ENCODE measurements at places on chromosomes 7 and 10. TPM values are rescaled to one million over a fixed set of nuclear protein-coding genes. Genes with fewer than 3 reads are reported as not detected.

- no peak overlapping the region for H3K4me3 ChIP-seq
- no peaks in the 10 kb centered on the region for H3K27me3 ChIP-seq
- H3K36me3 ChIP-seq = no peaks in the 10 kb centered on the region
- H3K27ac ChIP-seq = no peak overlapping the region
Measured at GRCh38 chr10:75845176-75845947, 413.9 kb downstream of the LRMDA start.

GRCh38 chr7:26709210-26709990 is 155.0 kb downstream of the SKAP2 start:
- no peak overlapping the region for H3K4me3 ChIP-seq
- H3K36me3 ChIP-seq = no peaks in the 10 kb centered on the region
- H3K4me1 ChIP-seq = no peaks in the 10 kb centered on the region
- no peak overlapping the region for H3K27ac ChIP-seq
- DNase-seq = no peak

DNA sequence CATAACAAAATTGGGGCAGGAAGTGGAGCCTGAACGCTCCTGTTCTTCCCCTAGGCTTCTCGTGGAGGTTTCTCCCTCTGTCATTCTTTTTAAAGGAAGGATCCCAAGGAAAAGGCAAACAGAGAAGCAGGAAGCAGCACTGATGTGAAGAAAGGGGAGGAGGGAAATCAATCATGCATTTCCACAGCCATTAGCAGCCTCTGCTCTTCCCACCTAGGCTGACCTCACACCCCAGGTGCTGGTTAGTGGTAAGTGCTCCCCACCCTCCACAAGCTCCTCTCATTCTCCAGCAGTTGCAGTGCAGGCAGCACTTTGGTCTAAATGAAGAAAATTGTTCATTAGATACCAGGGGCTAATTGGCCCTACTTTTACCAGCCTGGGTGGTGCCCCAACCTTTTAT is 2.6 kb downstream of the CRHR2 start:
- no peak for DNase-seq
- no peaks in the 10 kb centered on the region for H3K36me3 ChIP-seq
- peaks cover 58% of the 10 kb centered on the region for H3K27me3 ChIP-seq
- no peak overlapping the region for H3K4me3 ChIP-seq
- no peaks in the 10 kb centered on the region for H3K4me1 ChIP-seq

- DNase-seq = no peak
- no peaks in the 10 kb centered on the region for H3K4me1 ChIP-seq
- H3K36me3 ChIP-seq = no peaks in the 10 kb centered on the region
- H3K27ac ChIP-seq = no peak overlapping the region
- H3K27me3 ChIP-seq = peaks cover 13% of the 10 kb centered on the region
- no peak overlapping the region for H3K4me3 ChIP-seq
Measured at GRCh38 chr7:936386-937054, 18.0 kb downstream of the ADAP1 start.

DNA sequence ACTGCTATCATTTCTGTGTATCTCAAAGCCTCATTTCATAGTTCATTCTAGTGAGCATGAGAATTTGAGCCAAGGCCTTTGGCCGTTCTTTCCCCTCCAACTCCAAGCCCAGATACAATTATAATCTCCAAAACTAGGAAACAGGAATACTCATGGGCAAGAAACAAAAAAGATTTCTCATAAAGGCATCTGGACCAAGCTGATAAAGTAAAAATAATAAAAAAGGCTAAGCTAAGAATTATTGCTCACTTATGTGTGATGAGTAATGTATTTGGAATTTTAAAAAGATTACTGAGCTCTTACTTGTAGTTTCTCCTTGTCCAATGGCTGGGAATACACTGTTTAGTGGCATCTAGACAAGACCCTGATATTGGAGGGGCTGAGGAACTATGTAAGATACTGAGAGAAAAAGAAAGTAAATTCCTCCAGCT is 196.4 kb upstream of the POM121L12 start:
- no peak overlapping the region for H3K4me3 ChIP-seq
- no peak for DNase-seq
- no peak overlapping the region for H3K27ac ChIP-seq
- H3K27me3 ChIP-seq = no peaks in the 10 kb centered on the region

DNA sequence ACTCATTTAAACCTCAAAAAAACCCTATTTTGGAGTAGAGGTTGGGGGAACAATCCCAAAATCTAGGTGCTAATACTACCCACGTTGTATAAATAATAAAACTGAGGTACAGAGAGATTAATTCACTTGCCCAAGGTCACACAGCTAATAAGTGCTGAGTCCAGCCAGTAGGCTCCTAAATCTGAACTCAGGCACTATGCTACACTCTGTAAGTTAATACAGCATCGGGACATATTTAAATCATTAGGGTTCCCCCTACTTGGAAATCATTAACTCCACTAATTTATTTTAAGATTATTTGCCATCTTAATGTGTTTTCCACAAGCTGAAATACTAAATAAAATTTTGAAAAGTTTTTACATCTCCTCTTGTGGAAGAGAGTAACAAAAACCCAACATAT is 24.2 kb downstream of the PIP4K2A start:
- DNase-seq = no peak
- H3K27ac ChIP-seq = no peak overlapping the region
- no peaks in the 10 kb centered on the region for H3K27me3 ChIP-seq
- H3K4me1 ChIP-seq = no peaks in the 10 kb centered on the region
- no peaks in the 10 kb centered on the region for H3K36me3 ChIP-seq
- no peak overlapping the region for H3K4me3 ChIP-seq

DNA sequence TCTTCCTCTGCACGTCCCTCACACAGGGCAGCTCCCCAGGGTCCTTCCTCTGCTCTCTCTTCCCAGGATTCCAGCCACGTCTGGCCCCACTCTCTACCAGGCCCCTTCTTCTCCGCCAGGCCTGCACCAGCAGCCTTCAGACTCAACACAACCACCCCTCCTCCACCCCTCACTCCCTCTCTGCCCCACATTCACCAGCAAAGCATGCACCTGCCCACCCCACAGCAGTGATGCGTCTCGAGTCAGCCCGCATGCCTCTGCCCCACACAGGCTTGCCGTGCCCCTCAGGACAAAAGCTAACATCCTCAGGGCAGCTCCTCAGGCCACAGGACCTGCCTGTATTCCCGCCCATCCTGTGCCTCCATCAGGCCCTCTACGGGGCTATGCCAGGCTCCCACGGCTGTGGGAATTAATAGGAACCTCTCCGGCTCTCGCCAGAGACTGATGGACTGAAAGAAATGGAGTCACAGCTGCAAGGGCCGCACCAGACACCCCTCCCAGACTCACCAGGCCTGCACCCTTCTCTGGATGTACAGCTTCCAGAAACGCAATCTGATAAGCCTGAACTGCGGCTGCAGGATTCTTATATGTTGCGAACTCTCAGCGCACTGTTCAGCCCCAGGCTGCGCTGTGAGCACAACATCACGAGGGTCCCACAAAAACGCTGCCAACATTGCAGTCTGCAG is 100.1 kb downstream of the CYTH3 start:
- peak; percentile 57 for DNase-seq
- no peaks in the 10 kb centered on the region for H3K36me3 ChIP-seq
- H3K27me3 ChIP-seq = no peaks in the 10 kb centered on the region
- H3K27ac ChIP-seq = peak overlapping the region; percentile 58
- H3K4me3 ChIP-seq = no peak overlapping the region
- no peaks in the 10 kb centered on the region for H3K4me1 ChIP-seq

DNA sequence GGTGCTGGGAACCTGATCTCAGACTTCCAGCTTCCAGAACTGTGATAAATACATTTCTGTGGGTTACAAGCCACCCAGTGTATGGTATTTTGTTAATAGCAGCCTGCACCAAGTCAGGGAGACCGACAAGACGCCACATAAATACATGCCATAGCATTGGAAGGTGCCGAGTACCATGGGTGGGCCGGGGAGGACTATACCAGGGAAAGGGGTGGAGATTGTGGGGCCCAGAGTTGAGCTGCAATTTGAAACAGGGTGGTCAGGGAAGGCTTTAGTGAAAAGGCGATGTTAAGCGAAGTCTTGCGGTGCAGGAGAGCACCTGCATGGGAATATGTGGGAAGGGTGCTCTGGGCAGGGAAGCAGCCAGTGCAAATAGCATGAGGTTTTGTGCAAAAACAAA is 88.9 kb upstream of the LRRC4 start:
- H3K4me1 ChIP-seq = no peaks in the 10 kb centered on the region
- no peak for DNase-seq
- no peak overlapping the region for H3K27ac ChIP-seq

DNA sequence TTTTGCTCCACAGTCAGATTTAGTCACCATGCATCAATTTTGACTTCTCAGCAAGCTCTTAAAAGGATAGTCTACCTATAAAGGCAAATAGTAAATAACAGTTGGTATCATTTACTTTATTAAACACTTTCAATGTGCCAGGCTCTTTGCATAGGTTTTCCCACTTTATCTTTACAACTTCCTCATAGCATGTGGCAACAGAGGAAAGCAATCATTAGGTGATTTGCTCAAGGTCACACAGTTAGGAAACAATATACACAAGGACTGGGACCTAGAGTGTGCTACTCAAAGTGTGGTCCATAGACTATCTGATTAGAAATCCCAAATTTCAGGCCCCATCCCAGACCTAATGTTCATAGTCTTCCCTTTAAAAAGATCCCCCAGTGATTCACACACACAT is 212.3 kb downstream of the MTERF1 start:
- no peaks in the 10 kb centered on the region for H3K4me1 ChIP-seq
- DNase-seq = no peak
- H3K27me3 ChIP-seq = no peaks in the 10 kb centered on the region

DNA sequence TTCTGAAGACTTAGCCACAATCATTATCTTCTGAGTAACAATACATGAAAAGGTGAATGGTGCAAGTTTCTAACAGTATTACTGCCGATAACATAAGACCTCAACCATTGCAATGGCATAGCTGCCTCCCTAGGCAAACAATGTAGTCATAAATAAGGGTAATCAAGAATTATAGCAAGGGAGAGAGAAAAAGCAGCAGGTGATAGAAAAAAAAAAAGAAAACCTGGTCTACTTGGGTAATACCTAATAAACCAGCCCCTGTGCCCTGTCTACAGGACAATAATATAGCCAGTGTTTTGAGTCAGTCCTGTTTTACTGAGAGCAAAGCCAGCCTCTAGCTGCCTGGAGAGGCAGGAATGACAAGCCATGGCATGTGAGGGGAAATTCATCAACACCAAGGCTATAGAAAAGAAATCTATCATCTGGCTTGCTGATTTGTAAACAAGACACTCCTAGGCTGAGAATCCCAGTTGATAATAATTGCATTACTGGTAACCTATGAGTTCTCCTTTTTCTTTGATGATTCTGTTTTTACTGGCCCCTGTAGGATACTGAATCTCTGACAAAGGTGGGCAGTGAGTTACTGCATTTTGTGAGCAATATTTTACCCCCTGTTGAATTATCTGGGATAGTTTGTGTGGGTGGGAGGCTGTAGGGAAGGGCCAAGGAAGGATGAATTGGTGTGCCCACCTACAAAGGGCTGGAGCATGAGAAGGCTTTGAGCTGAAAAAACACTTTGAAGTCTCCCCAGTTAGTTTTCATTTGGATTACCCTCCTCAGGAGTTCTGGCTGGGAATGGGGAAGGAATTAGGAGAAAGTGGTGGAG is 1.7 kb upstream of the WEE2 start:
- peaks cover 14% of the 10 kb centered on the region for H3K4me1 ChIP-seq
- no peak overlapping the region for H3K4me3 ChIP-seq
- no peak for DNase-seq

DNA sequence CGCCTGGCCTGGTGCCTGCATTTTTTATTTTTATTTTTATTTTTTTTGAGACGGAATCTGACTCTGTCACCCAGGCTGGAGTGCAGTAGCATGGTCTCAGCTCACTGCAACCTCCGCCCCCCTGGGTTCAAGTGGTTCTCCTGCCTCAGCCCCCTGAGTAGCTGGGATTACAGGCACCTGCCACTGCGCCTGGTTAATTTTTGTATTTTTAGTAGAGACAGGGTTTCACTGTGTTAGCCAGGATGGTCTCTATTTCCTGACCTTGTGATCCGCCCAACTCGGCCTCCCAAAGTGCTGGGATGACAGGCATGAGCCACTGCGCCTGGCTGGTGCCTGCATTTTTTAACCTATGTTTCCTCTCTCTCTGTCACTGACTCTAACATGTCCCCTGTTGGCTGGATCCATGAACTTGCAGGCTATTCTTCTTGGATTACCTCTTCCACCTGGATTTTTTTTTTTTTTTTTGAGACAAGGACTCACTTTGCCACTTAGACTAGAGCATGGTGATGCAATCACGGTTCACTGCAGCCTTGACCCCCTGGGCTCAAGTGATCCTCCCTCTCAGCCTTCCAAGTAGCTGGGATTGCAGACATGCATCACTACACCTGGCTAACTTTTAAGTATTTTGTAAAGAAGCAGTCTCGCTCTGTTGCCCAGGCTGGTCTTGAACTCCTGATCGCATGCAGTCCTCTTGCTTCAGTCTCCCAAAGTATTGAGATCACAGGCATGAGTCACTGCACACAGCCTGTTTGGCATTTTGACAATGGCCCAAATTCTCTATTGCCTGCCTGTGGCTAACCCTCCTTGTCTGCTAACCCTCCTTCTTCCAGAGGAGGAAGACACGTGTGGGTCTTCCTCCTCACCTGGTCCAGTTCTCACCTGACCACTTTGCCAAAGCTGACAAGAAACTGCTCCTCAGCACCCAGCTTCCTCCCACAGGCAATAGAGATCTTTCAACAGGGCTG is 23.0 kb upstream of the PRPF18 start:
- no peak overlapping the region for H3K27ac ChIP-seq
- no peaks in the 10 kb centered on the region for H3K4me1 ChIP-seq
- H3K27me3 ChIP-seq = no peaks in the 10 kb centered on the region
- H3K4me3 ChIP-seq = no peak overlapping the region
- DNase-seq = no peak
- H3K36me3 ChIP-seq = no peaks in the 10 kb centered on the region

DNA sequence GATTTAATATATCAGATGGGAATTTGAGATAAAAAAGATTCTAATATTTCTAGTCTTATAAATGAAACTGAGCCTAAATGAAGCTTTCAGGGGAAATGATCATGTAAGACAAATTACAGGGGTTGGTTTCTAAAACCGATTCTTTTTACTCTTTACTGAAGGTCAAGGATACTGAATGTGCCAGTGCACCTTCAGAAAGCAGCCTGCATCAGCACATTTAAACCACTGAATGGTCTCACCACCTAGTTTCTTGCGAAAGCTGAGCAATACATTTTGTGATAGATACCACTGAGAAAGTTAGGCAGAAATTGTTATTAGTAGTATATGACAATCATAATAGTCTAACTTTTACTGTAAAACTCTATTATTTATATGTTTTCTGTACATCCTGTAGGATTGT is 180.7 kb downstream of the PCDH15 start:
- H3K27ac ChIP-seq = no peak overlapping the region
- DNase-seq = no peak
- no peaks in the 10 kb centered on the region for H3K36me3 ChIP-seq
- no peaks in the 10 kb centered on the region for H3K4me1 ChIP-seq
- H3K4me3 ChIP-seq = no peak overlapping the region
- H3K27me3 ChIP-seq = no peaks in the 10 kb centered on the region

DNA sequence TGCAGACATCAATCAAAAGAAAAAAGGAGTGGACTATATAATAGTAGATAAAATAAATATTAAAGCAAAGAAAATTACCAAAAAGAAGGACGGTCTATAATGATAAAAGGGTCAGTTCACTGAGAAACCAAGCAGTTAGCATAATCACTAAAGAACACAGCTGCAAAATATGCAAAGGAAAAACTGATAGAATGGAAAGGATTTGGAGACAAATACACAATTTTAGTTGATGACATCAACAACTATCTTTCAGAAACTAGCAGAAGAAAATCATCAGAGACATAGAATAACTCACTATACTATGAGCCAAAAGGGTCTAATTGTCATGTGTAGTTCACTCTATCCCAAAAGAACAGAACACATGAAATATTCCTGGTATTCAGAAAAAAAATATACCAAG is 316.4 kb upstream of the IGFBP3 start:
- H3K4me3 ChIP-seq = no peak overlapping the region
- DNase-seq = no peak
- no peaks in the 10 kb centered on the region for H3K4me1 ChIP-seq
- H3K27me3 ChIP-seq = no peaks in the 10 kb centered on the region

Gene PSD
- total RNA-seq = 4.2 TPM

Gene HSPA12A
- total RNA-seq = 13.9 TPM

Gene JAKMIP3
- 6.4 TPM for total RNA-seq

Gene ZNF282
- 28.8 TPM for total RNA-seq
